Activated CD8-positive, alpha-beta memory T cell treated with anti-CD3 and anti-CD28 coated beads for 4 hours (primary cell): ENCODE measurements at places on chromosomes 6 and 20.

- no peak for DNase-seq
These were observed 128.6 kb upstream of the HS3ST5 start for GRCh38 chr6:114471450-114471849.

- DNase-seq: no peak
These were observed 236.3 kb downstream of the BCAS1 start for GRCh38 chr20:53834062-53834442.

DNA sequence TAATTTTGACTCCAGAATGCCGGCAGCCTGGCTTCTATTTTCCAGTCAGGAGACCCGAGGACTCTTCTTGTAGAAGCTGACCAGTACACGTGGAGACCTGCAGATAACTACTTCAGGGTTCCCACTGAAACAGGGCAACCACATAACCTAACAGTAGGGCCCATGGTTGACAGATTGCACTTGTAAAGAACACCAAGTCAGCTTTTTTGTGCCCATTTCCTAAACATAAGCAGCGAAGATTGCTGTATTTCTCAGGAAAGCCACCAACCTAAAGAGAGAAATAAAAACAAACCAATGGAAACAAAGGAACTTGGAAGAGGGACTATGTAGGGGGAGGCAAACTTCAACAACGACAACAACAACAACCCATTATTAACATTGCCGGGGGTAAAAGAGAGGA, 50.1 kb upstream of the EDN3 start:
- DNase-seq: no peak

DNA sequence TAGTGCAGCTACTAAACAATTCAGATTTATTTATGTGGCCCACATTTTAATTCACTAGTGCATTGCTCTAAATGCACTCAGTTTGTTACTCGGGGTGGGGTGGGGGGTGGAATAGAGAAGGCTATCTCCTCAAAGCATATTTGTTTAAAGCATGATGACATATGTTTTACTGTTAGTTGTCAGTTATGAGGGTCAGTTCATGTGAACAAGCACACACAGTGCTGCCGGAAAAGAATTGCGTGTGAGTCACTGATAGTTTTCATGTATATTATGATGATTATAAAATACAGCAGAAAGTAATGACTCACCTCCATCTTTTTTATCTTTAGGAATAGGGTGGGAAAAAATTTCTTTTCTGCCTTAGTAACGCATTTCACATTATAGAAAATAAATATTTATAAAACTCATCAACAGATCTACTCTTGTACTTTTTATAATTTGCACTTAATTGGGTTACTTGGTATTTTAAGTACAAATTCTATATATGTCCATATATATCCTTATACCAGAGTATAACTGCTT, 42.2 kb upstream of the STXBP5 start:
- DNase-seq: no peak

DNA sequence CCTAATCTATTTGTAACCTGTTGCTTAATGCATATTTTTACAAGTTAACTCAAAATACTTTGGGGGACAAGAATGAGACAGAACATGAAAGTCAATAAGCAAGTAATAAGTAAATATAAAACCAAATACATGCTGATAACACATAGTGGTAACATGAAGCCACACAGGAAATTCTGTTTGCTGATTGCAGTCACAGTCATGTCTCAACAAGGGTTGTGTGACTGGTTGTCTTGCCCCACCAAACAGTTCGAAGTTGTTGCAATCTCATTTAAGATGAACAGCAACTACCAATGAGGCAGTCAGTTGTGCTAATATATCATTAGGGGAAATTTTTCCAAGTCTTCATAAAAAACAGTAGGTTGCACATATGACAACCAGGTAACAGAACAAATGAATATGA, 14.5 kb downstream of the CD24 start:
- no peak for DNase-seq

- DNase-seq: no peak
These were observed 447.1 kb downstream of the PREX1 start for GRCh38 chr20:48380661-48381060.

DNA sequence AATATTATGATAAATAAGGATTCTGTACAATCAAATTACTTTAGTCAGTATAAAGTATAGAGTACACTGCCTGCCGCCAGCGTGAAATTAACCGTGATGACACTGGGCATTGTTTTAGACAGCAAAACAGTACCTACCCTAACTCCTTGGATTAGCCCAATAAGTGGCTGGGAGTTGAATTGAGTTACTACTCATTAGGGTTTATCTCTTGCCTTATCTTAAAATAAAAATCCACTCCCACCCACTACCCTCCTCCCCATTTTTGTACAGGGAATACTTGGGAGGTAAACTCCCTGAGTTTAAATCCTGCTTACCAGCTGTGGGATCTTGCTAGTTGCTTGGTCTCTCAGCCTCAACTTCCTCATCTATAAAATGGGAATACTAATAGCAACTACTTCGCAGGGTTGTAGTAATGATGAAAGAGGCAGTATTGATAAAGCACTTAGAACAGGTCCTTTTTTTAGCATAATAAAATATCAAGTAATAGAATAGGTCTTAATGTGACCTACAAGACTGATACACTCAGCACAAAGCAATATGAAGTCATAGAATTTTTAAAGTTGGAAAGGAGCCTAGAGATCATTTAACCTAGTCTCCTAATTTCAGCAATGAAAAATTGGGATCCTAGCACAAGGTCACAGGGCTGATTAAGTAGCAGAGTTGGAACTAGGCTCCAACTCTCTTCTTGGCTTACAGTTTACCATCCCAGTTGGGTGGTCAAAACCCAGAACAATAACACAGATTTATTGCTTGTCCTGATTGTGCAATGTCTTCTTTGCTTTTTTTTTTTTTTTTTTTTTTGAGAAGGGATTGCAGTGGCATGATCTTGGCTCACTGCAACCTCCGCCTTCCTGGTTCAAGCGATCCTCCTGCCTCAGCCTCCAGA, 23.8 kb downstream of the PHACTR2 start:
- no peak for DNase-seq

DNA sequence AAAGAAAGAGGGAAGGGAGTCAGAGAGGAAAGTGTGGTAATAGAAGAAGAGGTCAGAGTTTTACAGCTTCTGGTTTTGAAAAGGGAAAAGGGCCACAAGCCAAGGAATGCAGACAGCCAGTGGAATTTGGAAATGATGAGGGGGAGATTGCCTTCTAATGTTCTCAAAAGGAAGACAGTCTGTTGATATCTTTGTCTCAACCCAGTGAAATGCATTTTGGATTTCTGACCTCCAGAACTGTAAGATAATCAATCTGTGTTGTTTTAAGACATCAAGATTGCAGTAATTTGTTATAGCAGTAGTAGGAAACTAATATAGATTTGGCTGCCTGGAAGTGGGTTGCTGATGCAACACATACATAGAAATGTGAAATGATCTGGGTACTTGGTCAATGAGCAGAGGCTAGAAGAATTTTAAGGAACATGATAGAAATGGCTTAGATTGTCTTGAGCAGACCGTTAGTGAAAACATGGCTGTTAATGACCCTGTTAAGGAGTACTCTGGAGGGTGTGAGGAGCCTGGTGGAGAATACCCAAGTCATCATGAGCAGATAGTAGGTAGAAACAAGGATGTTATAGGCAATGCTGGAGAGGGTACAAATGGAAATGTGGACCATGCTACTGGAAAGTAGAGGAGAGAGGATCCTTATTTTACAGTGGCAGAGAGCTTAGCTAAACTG, 255.8 kb upstream of the RAB32 start:
- no peak for DNase-seq

DNA sequence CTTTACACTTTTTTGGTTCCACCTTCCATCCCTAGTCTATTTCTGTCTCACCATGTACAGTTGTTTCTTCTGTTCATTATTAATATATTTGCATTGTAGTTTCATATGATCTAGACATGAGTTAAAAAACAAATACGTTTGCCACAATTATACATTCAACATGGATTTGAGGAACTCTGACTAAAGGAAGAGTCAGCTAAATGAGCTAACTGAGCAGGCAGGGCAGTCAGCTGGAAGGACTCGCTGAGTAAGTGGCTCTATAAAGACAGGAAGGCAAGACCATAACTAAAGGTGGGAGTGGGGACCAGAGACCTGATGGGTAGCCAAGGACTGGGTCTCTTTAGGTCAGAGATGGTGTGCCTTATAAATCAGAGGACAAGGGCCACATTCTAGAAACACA, 26.3 kb downstream of the TMX4 start:
- DNase-seq: no peak
